ENCODE measurements at places on chromosomes 3 and 15.

DNA sequence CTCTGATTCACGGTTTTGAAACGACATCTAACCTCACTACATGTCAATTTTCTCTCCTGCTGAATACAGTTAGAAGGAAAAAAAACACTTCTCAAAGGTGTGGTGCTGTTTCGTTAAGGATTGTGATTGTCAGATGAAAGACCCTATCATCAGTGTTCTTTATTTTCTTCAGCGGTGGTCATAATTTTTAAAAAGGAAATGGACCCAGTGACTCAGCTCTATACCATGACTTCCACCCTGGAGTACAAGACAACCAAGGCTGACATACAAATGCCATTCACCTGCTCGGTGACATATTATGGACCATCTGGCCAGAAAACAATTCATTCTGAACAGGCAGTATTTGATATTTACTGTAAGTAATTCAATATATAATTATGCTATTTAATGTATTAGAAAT lies 167.8 kb downstream of the ALCAM start:
- no peak for DNase-seq

- DNase-seq: peak; percentile 37
Measured at GRCh38 chr3:122563717-122564025, 429 bp downstream of the PARP9 start.

DNA sequence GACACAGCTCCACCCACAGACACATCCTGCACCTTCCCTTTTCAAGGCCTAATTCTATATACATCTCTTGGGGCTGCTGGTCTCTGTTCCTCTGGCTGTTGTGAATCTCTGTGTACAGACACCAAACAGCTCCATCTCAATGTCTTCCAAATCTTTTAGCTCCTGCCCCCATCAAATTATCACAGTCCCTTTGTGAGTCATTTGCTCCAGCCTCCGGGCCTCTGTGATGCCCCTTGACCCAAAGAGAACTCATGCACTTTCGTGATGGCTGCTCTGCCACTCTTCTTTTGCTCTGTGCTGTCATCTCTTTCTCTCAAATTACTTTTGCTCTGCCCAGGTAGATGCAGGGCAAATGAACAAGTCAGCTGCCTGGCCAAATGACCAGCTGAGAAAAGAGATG lies 369.0 kb upstream of the CDIN1 start:
- DNase-seq: no peak

- DNase-seq: no peak
Measured at GRCh38 chr3:161577662-161578061, 81.1 kb downstream of the OTOL1 start.

- DNase-seq: no peak
Measured at GRCh38 chr3:182755712-182756111, 37.6 kb upstream of the ATP11B start.

DNA sequence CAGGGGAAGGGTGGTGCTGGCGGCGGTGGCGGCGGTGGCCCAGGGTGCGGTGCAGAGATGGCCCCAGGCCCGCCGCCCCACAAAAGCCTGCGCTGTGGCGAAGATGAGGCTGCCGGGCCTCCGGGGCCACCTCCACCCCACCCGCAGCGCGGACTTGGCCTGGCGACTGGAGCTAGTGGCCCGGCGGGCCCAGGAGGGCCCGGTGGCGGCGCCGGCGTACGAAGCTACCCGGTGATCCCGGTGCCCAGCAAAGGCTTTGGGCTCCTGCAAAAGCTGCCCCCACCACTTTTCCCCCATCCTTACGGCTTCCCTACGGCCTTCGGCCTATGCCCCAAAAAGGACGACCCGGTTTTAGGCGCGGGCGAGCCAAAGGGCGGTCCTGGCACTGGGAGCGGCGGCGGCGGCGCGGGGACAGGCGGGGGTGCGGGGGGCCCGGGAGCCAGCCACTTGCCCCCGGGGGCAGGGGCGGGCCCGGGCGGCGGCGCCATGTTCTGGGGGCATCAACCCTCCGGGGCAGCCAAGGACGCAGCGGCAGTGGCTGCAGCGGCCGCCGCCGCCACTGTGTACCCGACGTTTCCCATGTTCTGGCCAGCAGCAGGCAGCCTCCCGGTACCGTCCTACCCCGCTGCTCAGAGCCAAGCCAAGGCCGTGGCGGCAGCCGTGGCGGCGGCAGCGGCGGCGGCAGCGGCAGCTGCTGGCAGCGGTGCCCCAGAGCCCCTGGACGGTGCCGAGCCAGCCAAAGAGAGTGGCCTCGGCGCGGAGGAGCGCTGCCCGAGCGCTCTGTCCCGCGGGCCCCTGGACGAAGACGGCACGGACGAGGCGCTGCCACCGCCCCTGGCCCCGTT lies 1.6 kb downstream of the SKOR1 start:
- no peak for DNase-seq

DNA sequence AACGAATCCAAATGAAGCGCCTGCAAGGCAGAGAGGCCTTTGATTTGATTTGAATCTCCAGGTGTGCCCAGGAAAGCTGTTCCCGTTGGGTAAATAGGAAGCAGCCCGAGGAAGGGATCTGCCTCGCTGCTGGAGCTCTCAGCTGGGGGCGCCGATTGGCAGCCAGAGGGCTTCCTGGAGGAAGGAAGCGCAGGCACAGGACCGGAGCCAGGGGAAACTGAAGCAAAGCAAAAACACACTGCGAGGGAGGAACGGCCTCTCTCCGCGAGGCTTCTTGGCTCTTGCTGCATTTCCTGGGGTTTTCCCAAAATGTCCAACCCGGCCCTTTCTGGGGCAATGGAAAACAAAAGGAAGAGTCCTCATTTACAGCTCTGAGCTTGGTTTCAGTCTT lies 80.3 kb downstream of the TMEM266 start:
- no peak for DNase-seq

DNA sequence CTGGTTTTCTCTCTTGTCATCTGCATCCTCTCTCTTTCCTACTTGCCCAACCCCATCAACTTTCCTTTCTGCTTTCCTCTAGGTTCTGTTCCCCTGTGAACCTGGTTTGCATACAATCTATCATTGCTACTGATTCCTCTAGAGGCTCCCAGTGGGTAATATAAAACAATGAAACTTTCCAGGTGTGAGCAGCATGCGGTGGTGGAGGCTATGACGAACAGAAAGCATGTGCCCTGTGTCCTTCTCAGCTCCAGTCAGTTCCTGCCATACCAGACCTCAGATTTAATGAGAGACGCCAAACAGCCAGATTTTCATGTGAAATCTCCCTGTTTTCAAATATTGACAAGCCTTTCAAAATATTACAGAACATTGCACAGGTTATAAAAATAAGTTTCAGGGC lies 3.5 kb upstream of the ACAP2 start:
- DNase-seq: no peak

Data from adrenal gland (tissue), 19 donors.